Type B pancreatic cell (in vitro differentiated cells): ENCODE measurements at places on chromosomes 6 and 20. TPM values are rescaled to one million over a fixed set of nuclear protein-coding genes. Genes with fewer than 3 reads are reported as not detected.

- DNase-seq = no peak
Measured at GRCh38 chr6:143157131-143157530, 96.4 kb downstream of the AIG1 start.

- no peak for DNase-seq
Measured at GRCh38 chr20:20608041-20608440, 104.4 kb downstream of the RALGAPA2 start.

DNA sequence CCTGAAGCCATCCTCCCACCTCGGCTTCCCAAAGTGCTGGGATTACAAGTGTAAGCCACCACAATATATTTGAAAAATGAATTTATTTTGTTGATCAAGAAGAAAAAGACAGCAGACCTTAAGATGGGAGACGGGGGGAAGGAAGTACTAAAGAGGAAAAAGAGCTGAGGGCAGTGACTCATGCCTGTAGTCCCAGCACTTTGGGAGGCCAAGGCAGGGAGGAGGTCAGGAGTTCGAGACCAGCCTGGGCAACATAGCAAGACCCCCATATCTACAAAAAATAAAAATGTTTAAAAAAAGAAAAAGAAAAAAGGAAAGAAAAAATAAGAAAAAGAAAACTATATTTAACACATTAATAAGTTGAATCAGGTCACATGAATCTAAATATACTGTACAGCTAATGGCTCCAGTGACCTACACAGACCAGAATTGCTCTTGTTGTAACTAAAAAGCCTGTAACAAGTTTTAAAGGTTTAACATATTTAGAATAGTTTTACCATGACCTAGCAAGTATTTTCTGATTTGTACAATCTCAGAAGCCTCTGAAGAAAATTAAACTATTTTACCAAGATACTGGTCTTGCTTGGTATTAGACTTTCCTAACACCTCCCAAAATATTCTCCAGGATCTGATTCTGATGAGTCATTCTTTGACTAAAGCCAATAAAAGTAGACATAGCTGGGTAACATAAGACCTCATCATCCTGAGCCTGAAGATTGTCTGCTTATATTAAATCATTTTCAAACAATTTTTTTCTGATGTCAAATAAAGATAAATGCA, 4.3 kb upstream of the AKIRIN2 start:
- DNase-seq = no peak

GRCh38 chr6:111922454-111923297, 49.4 kb upstream of the FYN start:
- DNase-seq = no peak

GRCh38 chr20:53769041-53769440, 175.4 kb upstream of the ZNF217 start:
- DNase-seq = no peak

GRCh38 chr6:140824595-140824994, 1308.1 kb upstream of the GJE1 start:
- no peak for DNase-seq

DNA sequence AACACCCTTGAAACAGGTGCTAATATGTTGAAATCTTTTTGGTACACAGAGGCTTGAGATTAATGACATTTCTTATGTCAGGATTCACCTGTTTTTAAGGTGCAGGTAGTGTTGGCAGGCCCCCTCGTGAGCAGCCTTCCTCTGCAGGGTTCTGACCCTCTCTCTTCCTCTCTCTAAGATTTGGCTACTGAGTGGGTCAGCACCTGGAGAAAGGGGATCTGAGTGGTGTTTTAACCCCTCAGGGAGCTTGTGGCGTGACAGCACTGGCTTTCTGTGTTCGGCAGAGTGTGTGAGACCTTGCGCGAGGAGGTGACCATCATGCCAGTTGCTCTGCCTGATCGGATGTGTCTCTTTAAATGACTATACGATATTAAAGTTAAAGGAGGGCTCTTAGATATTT, 37.1 kb downstream of the HIVEP1 start:
- no peak for DNase-seq

BMP7 gene
- 115 and 287 TPM in 2 replicates for total RNA-seq

GRCh38 chr6:3239110-3239830, 11.8 kb upstream of the TUBB2B start:
- no peak for DNase-seq

SNTA1 gene
- 7.6 and 19.5 TPM in 2 replicates for total RNA-seq

GRCh38 chr6:77740380-77740779, 87.5 kb downstream of the MEI4 start:
- DNase-seq = no peak

DNA sequence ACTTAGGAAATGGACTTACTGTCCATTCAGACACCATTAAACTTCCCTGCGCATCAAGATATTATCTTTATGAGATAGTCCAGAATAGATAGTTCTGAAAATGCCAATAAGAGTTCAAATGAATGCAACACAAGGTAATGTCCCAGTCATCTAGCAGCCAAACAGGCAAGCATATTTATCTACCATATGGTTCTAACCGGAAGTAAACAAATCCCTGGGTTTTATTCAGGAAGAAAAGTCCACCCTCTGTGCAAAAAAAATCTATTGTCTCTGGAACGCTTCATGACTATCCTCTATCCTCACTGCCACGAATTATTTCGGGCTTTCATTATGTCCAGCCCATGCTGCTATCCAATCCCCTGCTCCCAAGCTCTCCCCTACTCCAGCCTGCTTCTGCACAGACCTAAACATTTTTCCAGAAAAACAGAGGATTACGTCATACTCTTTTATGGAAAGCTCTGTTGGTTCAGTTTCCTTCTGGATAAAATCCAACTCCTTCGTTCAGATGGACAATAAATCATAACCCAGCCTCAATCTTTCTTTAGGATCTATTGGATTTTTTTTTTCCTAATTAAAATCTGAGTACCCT, 11.4 kb downstream of the PPIL6 start:
- no peak for DNase-seq

- no peak for DNase-seq
Measured at GRCh38 chr6:30007132-30007764, 53.8 kb upstream of the POLR1H start.

- no peak for DNase-seq
Measured at GRCh38 chr6:170523256-170524171, 29.6 kb downstream of the PSMB1 start.

- DNase-seq = no peak
Measured at GRCh38 chr20:58197185-58197469, 31.3 kb downstream of the ANKRD60 start.

DNA sequence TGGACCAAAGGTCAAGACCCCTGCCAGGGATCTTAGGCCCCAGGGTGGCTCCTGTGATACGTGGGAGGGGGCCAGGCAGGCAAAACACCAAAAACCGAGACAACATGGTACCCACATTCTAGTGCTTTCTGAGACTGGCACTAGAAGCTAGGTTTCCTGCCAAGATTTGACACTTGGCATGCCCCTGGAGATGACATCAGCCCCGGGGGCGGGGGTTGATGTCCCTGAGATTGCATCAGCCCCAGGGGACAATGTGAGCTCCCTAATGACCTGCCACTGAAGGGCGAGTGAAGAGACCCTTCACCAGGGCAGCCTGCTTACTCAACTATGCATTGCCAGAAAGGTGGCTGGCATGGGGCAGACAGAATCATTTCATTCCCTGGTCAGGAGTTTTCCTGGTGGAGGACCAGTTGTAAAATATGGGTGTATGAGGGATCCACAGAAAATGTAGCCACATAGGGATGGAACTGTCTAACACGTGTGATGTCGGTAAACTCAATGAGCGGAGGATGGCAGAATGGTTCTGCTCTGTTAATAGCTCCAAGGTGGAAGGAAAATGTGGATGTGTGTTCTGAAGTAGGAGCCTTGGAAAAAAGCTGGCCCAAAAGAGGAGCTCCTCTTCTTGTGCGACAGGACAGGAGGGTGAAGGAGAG, 219.7 kb downstream of the UNC5CL start:
- DNase-seq = no peak

GRCh38 chr20:60104993-60105803, 147.0 kb downstream of the CDH26 start:
- DNase-seq = no peak

DNA sequence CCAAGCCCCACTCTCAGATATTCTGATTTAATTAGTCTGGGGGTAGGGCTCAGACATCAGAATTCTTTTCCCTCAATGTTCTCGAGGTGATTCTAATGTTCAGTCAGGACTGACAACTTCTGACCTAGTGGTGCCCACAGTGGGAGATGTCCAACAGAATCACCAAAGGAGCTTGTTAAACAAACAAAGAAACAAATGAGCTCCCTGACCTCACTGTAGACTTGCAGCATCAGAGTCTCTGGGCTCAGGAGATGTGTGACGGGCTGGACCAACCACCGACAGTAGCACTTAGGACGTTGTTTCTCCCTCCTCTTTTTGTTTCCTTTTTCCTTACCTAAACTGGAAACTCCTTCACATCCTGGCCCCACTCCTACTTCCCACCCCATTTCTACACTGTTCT, 49.3 kb downstream of the CLIC5 start:
- DNase-seq = no peak

CST4 gene
- total RNA-seq = 2.1 and 56.8 TPM in 2 replicates

DNA sequence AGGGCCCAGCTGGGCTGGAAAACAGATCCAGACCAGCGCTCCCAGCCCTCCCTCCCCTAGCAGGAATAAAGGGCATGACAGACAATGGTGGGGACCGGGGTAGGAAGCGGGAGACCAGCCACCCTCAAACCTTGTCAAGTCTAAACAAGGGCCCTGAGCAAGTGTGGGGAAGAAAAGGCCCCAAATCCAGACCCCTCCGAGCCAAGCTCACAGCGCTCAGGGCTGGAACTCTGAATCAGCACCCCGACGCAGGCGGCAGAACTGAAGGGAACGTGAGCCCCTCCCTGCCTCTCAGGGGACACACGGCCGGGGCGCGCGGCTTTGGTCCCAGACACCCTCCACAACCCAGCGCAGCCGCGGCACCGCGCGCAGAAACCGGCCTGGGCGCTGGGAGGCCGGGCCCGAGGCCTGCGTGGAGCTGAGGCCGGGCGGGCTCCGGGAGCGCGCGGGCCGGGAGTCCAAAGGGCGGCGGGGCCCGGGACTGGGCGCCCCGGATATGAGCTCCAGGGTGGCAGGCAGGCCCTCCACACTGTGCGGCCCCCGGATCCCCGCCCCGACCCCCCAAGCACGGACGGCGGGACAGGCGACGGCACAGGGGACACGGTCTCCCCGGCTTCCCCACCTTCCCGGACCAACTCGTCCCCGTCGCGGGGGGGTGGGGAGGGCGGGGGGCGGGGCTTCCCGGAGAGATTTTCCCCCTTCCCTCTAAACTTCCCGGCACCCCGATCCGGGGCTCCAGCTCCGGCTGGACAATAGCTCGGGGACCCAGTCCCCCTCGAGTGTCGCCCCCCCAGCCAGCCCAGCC, 641 bp downstream of the TEAD3 start:
- DNase-seq = no peak

GRCh38 chr6:36577301-36577700, 16.9 kb upstream of the SRSF3 start:
- DNase-seq = no peak

SLC22A23 gene
- 36.6 and 52.7 TPM in 2 replicates for total RNA-seq

DNA sequence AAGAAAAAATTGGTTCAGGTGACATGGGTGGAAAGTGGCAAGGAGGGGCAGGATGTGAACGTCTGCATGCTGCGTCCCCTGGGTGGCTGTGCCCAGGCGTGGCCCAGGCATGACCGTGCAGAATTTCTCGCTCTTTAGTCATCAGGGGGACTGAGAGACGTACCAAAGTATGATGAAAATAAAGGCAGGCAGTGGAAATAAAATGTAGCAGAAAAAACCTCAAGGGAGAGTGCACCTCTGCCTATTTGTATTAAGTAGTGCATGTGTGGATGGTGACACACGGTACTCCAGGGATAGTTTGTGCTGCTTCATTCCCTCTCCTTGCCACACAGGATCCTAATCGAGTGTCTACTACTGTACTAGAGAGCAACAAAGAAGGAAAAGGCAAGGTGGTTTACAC, 81.1 kb downstream of the ATP9A start:
- DNase-seq = no peak

DNA sequence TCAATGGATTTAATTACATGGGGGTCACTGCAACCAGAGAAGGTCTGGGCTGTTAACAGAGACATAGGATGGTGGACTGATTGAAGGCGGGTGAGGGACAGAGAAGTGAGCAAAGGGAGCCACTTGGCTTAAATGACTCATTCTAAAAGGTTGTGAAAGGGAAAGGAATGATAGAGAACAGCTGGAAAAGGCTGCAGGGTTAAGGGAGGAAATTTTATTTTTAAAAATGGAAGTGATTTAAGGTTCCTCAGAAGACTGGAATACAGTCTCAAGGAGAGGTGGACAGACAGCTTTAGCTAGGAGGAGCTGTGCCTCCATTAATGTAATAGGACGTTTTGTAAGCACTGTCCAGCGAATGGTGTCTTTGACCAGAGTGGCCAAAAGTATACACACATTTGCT, 46.7 kb downstream of the RGS17 start:
- no peak for DNase-seq
